CD4-positive, alpha-beta memory T cell (primary cell): ENCODE measurements at places on chromosomes 2 and 18. TPM values are rescaled to one million over a fixed set of nuclear protein-coding genes. Genes with fewer than 3 reads are reported as not detected.

Gene NGEF
- not detected for polyA plus RNA-seq

Gene DRC1
- not detected for polyA plus RNA-seq

Gene TPO
- 3.2 TPM for polyA plus RNA-seq

Gene PROM2
- polyA plus RNA-seq = not detected

Gene SPP2
- polyA plus RNA-seq = not detected

Gene CXCR1
- polyA plus RNA-seq = not detected

Gene NEUROD1
- not detected for polyA plus RNA-seq

Gene SRSF7
- polyA plus RNA-seq = 202 TPM

DNA sequence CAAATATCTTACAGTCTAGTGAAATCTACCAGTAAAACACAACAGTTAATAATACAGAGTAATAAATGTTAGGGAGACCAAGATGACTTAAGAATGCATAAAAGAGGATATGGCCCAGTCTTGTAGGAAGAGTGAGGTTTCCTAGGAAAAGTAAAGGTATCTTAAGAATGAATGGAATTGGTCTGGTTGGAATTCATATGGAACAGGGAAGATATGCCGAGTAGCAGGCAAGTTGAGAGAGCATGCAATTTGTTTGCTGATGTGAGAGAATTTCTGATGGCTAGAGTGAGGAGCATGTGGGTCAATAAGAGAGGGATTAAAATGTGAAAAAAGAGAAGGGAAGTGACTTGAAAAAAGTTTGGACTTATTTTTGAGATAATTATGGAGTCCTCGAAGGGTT lies 512.9 kb upstream of the ZEB2 start:
- no peaks in the 10 kb centered on the region for H3K4me1 ChIP-seq
- H3K4me3 ChIP-seq = no peak overlapping the region
- no peak overlapping the region for H3K27ac ChIP-seq
- no peaks in the 10 kb centered on the region for H3K36me3 ChIP-seq
- DNase-seq = no peak

- no peaks in the 10 kb centered on the region for H3K27me3 ChIP-seq
- H3K27ac ChIP-seq = no peak overlapping the region
- H3K36me3 ChIP-seq = no peaks in the 10 kb centered on the region
- H3K4me1 ChIP-seq = no peaks in the 10 kb centered on the region
- H3K4me3 ChIP-seq = no peak overlapping the region
Measured at GRCh38 chr18:5943514-5943913, 48.2 kb upstream of the TMEM200C start.

- H3K4me3 ChIP-seq = no peak overlapping the region
- H3K27ac ChIP-seq = no peak overlapping the region
- no peaks in the 10 kb centered on the region for H3K36me3 ChIP-seq
- H3K4me1 ChIP-seq = peaks cover 11% of the 10 kb centered on the region
- no peak for DNase-seq
Measured at GRCh38 chr2:234240917-234241316, 190.4 kb downstream of the SPP2 start.

DNA sequence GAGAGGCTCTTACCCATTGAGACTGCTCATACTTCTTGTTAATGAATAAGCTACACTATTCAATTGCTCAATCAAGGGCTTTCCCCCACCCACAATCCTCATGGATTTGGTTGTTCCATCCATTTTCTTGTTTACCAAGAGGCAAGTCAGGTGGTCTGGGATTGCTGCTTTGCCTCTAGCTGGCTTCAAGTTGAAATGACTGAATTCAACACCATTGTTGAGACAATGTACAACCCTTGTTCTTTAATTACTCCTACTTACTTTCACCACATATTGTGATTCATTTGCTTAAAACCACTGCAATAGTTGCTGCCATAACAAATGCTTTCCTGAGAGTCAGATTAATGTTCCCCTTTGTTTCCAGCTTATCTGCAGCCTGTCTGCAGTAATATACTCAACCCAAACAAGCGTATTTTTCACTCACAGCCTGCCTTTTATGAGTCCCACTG lies 532.2 kb downstream of the RIT2 start:
- no peaks in the 10 kb centered on the region for H3K4me1 ChIP-seq
- no peaks in the 10 kb centered on the region for H3K36me3 ChIP-seq
- H3K27ac ChIP-seq = no peak overlapping the region
- no peak for DNase-seq

- no peaks in the 10 kb centered on the region for H3K36me3 ChIP-seq
- H3K27ac ChIP-seq = no peak overlapping the region
- no peak for DNase-seq
- H3K4me1 ChIP-seq = no peaks in the 10 kb centered on the region
Measured at GRCh38 chr2:119744335-119744939, 15.3 kb upstream of the PTPN4 start.

DNA sequence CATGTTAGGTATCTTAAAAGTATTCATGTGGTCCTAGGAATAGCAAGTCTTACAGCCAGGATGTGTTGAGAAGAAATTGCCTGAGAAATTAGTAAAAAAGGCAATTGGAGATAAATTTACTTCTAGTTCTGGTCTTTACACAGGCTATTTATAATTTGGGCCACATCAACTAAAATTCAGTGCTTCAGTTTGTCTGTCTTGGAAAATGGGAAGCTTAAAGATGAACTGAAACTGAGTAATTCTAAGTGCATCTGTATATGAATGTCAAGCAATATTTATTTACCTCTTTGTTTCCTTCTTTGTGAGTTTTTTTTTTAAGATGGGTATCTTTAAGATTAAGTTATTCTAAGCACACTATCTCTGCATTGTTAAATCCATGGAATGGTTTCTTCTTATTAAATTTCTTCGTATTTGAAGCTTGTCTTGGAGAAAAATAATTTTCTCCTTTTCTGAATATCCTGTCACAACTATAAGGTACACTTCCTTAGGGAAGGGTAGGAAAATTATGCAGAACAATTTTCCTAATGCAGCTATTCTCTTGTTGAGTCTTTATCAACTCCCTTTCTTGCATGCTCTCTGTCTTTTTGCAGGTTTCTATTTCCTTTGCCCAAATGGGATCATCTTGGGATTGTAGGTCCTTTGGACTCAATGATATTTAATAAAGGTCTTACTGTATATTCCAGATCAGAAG lies 39.7 kb upstream of the MMADHC start:
- DNase-seq = no peak
- H3K36me3 ChIP-seq = no peaks in the 10 kb centered on the region
- H3K4me1 ChIP-seq = no peaks in the 10 kb centered on the region
- H3K4me3 ChIP-seq = no peak overlapping the region
- no peak overlapping the region for H3K27ac ChIP-seq

DNA sequence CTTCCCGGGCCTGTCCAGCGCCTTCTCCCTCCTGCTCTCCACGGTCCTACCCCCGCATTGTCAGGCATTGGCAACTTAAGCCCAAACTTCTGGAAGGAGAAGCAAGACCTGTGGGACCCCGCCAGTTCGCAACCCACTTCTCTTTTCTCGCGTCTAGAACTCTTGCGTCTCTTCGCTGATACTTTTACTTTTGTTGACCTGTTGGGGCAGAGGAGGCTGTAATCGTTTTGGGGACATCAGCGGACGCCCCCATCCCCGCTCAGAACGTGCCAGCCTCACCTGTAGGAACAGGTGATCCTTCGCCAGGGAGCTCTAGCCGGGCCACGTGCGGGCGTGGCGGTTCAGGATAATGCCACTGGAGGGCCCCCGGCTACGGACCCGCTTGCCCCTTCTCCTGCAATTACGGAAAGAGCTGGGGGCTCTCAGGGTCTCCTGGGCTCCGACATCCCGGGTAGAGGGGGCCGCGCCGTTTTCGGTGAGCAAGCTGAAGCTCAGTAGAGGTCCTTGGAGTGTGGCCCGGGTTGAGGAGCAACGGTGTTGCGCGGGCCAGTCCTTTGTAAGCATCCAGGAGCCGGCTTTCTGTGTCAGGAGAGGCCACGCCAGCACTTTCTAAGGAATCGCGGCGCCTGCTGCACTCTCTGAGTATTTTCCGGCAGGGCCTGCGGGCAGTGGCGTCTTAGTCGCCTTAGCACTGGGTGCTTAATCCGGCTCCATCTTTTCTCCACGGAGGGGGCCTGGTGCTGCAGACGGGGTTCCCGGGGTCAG lies 1.6 kb downstream of the MTCL1 start:
- peaks cover 26% of the 10 kb centered on the region for H3K4me1 ChIP-seq
- DNase-seq = peak; percentile 47
- H3K4me3 ChIP-seq = no peak overlapping the region
- no peaks in the 10 kb centered on the region for H3K36me3 ChIP-seq
- H3K27me3 ChIP-seq = peaks cover 29% of the 10 kb centered on the region

GRCh38 chr2:153373510-153374279 lies 104.9 kb downstream of the RPRM start:
- no peaks in the 10 kb centered on the region for H3K36me3 ChIP-seq
- no peaks in the 10 kb centered on the region for H3K27me3 ChIP-seq

GRCh38 chr18:73653251-73653650 lies 494.4 kb downstream of the FBXO15 start:
- DNase-seq = no peak
- no peak overlapping the region for H3K4me3 ChIP-seq
- no peaks in the 10 kb centered on the region for H3K4me1 ChIP-seq
- no peak overlapping the region for H3K27ac ChIP-seq
- H3K36me3 ChIP-seq = no peaks in the 10 kb centered on the region

GRCh38 chr2:28358668-28359201 lies 33.9 kb upstream of the FOSL2 start:
- no peaks in the 10 kb centered on the region for H3K27me3 ChIP-seq
- H3K4me1 ChIP-seq = peaks cover 67% of the 10 kb centered on the region
- H3K27ac ChIP-seq = peak overlapping the region; percentile 30
- no peaks in the 10 kb centered on the region for H3K36me3 ChIP-seq
- no peak for DNase-seq
- peak overlapping the region; percentile 42 for H3K4me3 ChIP-seq

- H3K27ac ChIP-seq = no peak overlapping the region
- H3K4me1 ChIP-seq = no peaks in the 10 kb centered on the region
- no peaks in the 10 kb centered on the region for H3K27me3 ChIP-seq
- DNase-seq = no peak
- H3K4me3 ChIP-seq = no peak overlapping the region
- no peaks in the 10 kb centered on the region for H3K36me3 ChIP-seq
Measured at GRCh38 chr2:162787616-162788015, 51.0 kb downstream of the KCNH7 start.

DNA sequence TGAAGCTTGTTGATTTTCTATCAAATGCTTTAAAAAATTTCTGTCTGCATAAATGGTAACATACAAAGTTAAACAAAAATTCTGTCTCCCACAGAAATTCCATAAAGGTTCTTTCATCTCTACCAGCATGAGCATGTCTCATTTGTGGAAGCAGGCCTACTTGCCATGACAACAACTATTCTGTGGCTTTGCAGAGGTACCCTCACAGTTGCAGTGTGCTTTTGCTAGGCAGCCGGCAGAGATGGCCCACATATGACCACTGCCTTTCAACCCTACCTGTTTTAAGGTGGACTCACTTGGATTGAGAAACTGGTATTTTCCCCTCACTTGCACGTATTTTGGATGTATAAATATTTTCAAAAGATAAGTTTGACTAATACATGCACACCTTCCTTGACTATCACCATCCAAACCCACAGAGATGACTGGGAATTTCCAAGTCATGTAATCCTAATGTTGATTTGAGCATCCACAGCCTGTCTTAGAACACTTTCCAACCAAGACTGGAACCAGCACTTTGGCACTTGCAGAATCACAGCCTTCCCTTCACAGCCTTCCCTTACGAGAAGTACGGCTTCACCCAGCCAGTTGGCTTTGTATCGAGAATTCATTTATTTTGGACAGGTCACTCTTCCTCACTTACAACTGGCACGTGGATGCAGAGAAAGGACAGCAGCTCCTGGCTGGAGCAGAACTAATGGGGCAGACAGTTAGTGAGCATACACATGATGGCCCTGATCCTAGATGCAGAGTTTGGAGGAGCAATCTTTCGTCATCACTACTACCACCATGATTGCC lies 9.3 kb upstream of the FHL2 start:
- H3K36me3 ChIP-seq = no peaks in the 10 kb centered on the region
- H3K4me1 ChIP-seq = no peaks in the 10 kb centered on the region
- peaks cover 2% of the 10 kb centered on the region for H3K27me3 ChIP-seq
- no peak for DNase-seq

- H3K27ac ChIP-seq = no peak overlapping the region
- H3K36me3 ChIP-seq = no peaks in the 10 kb centered on the region
- peaks cover 11% of the 10 kb centered on the region for H3K4me1 ChIP-seq
- DNase-seq = no peak
Measured at GRCh38 chr2:238415036-238415764, 11.5 kb upstream of the ASB1 start.

GRCh38 chr2:122692400-122693083 lies 937.1 kb downstream of the TSN start:
- no peak for DNase-seq
- H3K4me3 ChIP-seq = no peak overlapping the region
- H3K36me3 ChIP-seq = no peaks in the 10 kb centered on the region
- no peaks in the 10 kb centered on the region for H3K4me1 ChIP-seq
- no peaks in the 10 kb centered on the region for H3K27me3 ChIP-seq
- no peak overlapping the region for H3K27ac ChIP-seq

DNA sequence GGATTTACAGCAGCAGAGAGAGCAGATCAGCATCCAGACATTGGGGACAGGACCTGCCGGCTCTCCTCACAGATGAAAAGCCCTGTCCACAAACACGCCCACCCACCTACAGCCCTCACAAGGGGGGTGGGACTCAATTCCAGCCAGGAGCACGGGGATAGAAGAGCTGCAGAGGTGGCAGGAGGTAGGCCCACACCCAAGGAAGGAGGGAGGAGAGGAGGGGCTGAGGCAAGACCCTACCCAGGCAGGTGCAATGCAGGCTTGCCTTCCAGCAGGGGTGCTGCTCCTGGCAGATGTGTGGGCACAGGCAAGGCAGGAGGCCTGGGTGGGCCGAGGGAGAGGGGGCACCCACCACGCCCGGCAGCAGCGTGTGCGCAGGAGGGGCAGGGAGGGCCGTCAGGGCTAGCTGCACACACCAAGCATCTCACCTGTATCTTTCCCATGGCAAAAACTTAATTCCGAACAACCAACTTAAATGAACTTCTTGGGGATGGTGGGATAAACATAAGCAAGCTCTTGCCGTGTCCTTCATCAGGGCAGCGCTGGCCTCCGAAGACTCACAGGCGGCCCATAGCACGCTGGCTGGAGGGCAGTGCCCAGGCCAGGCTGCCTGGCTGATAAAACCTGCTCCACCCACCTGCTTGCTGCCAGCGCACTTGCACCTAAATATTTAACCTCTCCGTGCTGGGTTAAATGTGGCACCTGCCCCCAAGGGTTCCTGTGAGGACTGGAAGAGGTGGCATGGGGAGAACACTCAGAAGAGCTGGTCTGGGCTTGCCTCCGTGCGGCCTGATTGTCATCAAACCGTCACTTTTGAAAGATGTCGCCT lies 219.5 kb downstream of the HDAC4 start:
- H3K27me3 ChIP-seq = no peaks in the 10 kb centered on the region
- H3K27ac ChIP-seq = no peak overlapping the region
- no peaks in the 10 kb centered on the region for H3K4me1 ChIP-seq
- DNase-seq = no peak

DNA sequence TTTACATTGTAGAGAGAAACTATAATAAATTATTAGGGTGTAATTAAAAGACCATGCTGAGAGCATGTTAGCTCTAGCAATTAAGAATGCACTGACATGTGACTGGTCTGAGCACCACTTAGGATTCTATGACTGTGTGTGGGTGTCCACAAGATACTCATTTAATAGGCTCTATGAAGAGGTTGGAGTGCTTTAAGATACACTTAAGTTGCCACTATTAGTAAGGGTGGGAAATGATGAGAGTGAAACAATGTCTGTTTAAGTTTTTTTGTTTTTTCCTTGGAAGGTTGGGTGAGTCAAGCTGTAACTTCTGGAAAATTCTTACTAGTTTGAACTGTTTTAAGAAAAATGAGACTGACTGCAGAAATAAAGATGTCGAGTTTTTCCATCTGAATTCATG lies 1.8 kb upstream of the FAP start:
- no peaks in the 10 kb centered on the region for H3K36me3 ChIP-seq
- no peaks in the 10 kb centered on the region for H3K27me3 ChIP-seq
- DNase-seq = no peak
- no peak overlapping the region for H3K4me3 ChIP-seq
- H3K27ac ChIP-seq = no peak overlapping the region
